ENCODE measurements at places on chromosomes 7 and 10. TPM values are rescaled to one million over a fixed set of nuclear protein-coding genes. Genes with fewer than 3 reads are reported as not detected.

EXOC6 gene
- 29.2 TPM for total RNA-seq

ENO4 gene
- under 0.01 TPM for total RNA-seq

LRRC17 gene
- 280 TPM for total RNA-seq

CHAT gene
- total RNA-seq, result not detected

PLEKHA1 gene
- 12.5 TPM for total RNA-seq

OTUD1 gene
- 3.3 TPM for total RNA-seq
